ENCODE measurements at places on chromosomes 2 and 18.

GRCh38 chr18:49510393-49511115 is 23.5 kb upstream of the C18orf32 start:
- no peak for DNase-seq

- DNase-seq = peak; percentile 34
Measured at GRCh38 chr2:225173909-225174308, 131.6 kb upstream of the DOCK10 start.

DNA sequence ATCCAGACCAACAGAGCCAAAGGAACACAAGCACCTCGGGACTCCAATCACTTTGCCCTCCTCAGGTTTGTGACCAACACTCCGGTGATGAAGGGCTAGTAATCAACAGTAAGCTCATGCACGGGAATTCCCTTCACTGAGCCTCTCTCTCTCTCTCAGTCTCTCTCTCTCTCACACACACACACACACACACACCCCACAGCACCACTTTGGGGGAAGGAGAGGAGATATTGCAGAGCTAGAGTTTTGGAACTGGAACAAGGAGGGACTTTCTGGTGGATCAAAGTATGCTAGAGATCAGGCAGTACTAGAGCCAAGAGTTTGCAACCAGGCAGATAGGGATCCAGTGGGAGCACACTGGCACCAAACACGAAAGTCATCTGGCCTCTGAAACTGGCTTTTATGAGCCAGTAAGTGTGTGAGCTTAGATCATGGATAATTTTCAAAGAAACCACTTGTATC is 98.7 kb downstream of the ANKRD44 start:
- no peak for DNase-seq

- DNase-seq = no peak
Measured at GRCh38 chr2:227482638-227483340, 10.8 kb downstream of the AGFG1 start.

DNA sequence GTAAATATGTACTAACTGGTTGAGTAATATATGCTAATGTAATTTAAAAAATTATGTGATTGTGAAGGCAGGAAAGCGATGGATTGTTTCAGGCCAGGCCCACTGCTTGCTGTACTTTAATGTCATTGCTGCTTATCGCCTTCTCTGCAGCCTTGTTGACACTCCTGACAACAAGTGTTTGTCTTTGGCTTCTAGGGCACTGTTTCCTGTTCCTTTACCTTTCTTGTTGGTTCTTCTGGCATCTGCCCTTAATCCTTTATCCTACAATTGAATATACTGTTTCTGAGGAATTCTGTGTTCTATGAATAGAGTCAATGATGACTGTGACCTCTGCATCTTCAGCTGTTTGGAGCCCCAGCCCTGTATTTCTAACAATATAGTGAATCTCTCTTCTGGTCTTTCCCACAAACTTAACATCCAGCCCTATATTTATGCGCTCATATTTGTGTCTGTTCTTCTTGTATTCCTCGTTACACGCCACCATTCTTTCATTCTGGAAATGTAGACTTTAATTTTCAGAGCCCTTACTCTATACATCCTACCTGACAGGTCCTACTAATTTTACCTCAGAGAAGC is 17.6 kb downstream of the ACSL3 start:
- no peak for DNase-seq

All from NCI-H187 treated with DMSO at 0.1 percent for 48 hours (cell line).